ENCODE measurements at places on chromosomes 16 and 17. TPM values are rescaled to one million over a fixed set of nuclear protein-coding genes. Genes with fewer than 3 reads are reported as not detected.

GRCh38 chr17:21042458-21043295 lies at the start of gene USP22:
Gene USP22 (minus strand): TSS chr17:21043011. CDS start chr17:21042835, 176 bp downstream.
- no peak for DNase-seq

- DNase-seq = no peak
Observed at GRCh38 chr17:16150251-16150856, 65.0 kb downstream of the NCOR1 start.

GRCh38 chr17:17128476-17129075 lies 77.6 kb downstream of the PLD6 start:
- no peak for DNase-seq

- DNase-seq = no peak
Observed at GRCh38 chr16:52580488-52580887, 33.5 kb upstream of the TOX3 start.

- DNase-seq = no peak
Observed at GRCh38 chr16:85003076-85003475, 8.3 kb downstream of the ZDHHC7 start.

DNA sequence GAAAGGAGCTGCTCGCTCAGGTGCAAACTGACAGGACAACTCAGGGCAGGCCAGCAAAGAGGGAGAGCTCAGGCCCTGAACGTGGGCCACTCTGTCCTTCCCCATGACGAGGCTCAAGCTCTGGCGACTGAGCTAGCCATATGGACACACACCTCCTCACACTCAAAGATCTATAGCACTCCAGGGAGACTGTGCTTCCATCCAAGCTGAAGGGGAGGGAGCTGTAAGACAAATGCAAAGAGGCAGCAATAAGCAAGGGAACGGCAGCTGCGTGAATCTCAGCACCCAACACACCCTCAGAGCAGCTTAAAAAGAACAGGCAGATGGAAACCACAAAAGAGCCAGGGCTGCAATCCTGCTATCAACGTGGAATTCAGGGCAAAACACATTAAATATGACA lies 13.5 kb downstream of the NUDT16L1 start:
- no peak for DNase-seq

DNA sequence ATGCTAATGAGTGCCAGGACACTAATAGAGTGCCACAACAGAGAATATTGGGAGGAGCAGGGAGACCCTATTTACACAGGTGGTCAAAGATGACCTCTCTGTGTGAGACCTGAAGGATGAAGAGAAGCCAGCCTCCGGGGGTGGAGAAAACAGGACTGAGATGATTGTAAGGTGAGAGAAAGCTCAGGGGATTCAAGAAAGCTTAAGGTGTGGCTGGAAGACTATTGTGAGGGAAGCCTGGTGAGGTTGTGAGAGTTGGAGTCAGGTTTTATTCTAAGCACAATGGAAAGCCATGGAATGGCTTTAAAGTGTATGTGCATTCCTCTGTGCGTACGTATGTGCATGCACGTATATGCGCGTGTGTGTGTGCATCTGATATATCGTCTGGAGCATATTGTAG lies 10.4 kb upstream of the MARCHF10 start:
- DNase-seq = no peak

The FTO gene
- polyA plus RNA-seq = 82.7 TPM

The HOXB2 gene
- polyA plus RNA-seq = 61.2 TPM
